ENCODE measurements at places on chromosomes 5 and 9. TPM values are rescaled to one million over a fixed set of nuclear protein-coding genes. Genes with fewer than 3 reads are reported as not detected.

The MAPK9 gene
- total RNA-seq = 41.6 TPM

The FNBP1 gene
- 15.2 TPM for total RNA-seq

The MUSK gene
- not detected for total RNA-seq

The WNT8A gene
- total RNA-seq = not detected

The CCDC187 gene
- total RNA-seq = not detected

The CCDC192 gene
- total RNA-seq = not detected

The LCN15 gene
- total RNA-seq = not detected

The PCDHB7 gene
- total RNA-seq = not detected

The GFPT2 gene
- total RNA-seq = 51.8 TPM

The PPP3R2 gene
- total RNA-seq = not detected

The RAB3C gene
- total RNA-seq = not detected

The CCL27 gene
- not detected for total RNA-seq

The RAD1 gene
- 31.1 TPM for total RNA-seq

The CD180 gene
- not detected for total RNA-seq

The LCP2 gene
- not detected for total RNA-seq

The HK3 gene
- not detected for total RNA-seq

All from A549 treated with CpdA at 1 μM for 4 hours (cell line).